ENCODE measurements at places on chromosomes 11 and 22. TPM values are rescaled to one million over a fixed set of nuclear protein-coding genes. Genes with fewer than 3 reads are reported as not detected.
A peak's percentile ranks its signal among the peaks of the same experiment; 100 is the strongest.

Gene TREH
- total RNA-seq, result not detected

Gene VWCE
- 0.76 TPM for total RNA-seq

Gene DEUP1
- total RNA-seq, result not detected

Gene CELSR1
- 9.0 TPM for total RNA-seq

Gene LARGE1
- total RNA-seq, result 22.2 TPM

Gene TEX12
- total RNA-seq, result not detected

Gene CBLIF
- total RNA-seq, result not detected

Gene E2F8
- 0.82 TPM for total RNA-seq

- H3K27me3 ChIP-seq, result no peaks in the 10 kb centered on the region
- H3K36me3 ChIP-seq, result no peaks in the 10 kb centered on the region
- peaks cover 35% of the 10 kb centered on the region for H3K4me1 ChIP-seq
- no peak for DNase-seq
- no peak overlapping the region for H3K27ac ChIP-seq
These were observed 2.9 kb downstream of the ALDH3B1 start for GRCh38 chr11:68012843-68013610.

GRCh38 chr22:39527481-39527961 lies 5.0 kb downstream of the RPS19BP1 start:
- peaks cover 91% of the 10 kb centered on the region for H3K4me1 ChIP-seq
- peak overlapping the region; percentile 85 for H3K27ac ChIP-seq
- H3K27me3 ChIP-seq, result no peaks in the 10 kb centered on the region
- DNase-seq, result no peak
- H3K36me3 ChIP-seq, result peaks cover 74% of the 10 kb centered on the region

- no peaks in the 10 kb centered on the region for H3K4me1 ChIP-seq
- H3K27ac ChIP-seq, result no peak overlapping the region
- no peak overlapping the region for H3K4me3 ChIP-seq
- no peaks in the 10 kb centered on the region for H3K36me3 ChIP-seq
- no peak for DNase-seq
- H3K27me3 ChIP-seq, result peaks cover 12% of the 10 kb centered on the region
These were observed 25.8 kb upstream of the PPFIA1 start for GRCh38 chr11:70244698-70245097.

- H3K27ac ChIP-seq, result no peak overlapping the region
- no peaks in the 10 kb centered on the region for H3K27me3 ChIP-seq
- no peaks in the 10 kb centered on the region for H3K36me3 ChIP-seq
- no peak overlapping the region for H3K4me3 ChIP-seq
- DNase-seq, result no peak
These were observed 16.3 kb upstream of the OPCML start for GRCh38 chr11:133548641-133549040.

- no peak overlapping the region for H3K4me3 ChIP-seq
- no peaks in the 10 kb centered on the region for H3K36me3 ChIP-seq
These were observed 1499.3 kb downstream of the TBC1D22A start for GRCh38 chr22:48261706-48262105.

DNA sequence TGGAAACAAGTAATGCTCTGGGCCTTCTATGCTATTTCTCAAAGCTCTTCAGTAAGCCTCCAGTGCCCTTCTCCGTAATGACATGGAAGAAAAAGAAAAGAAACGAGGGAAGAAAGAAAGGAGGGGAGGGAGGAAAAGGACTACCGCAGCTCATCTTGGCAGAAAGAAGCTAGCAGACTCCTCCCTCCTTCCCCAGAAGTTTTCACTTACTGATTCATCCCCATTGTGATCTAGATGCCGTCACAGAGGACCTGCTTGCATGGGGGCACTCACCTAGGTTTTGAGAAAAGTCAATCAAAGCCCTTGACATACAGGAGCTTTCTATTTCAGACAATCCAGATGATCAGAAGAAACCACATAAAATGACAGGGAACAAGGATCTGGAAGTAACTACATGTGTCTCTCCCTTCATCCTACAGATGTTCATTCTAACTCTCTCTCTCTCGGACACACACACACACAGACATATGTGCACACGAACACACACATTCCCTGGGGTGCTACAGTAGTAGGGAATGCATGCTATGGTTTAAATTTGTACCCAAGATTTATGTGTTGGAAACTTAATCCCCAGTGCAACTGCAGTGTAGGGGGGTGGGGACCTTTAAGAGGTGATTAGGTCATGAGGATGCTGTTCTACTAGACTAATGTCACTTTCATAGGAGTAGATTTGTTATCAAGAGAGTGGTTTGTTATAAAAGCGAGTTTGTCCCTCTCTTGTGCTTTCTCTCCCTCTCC lies 37.6 kb upstream of the RCN1 start:
- peaks cover 13% of the 10 kb centered on the region for H3K27me3 ChIP-seq
- no peak overlapping the region for H3K27ac ChIP-seq
- no peaks in the 10 kb centered on the region for H3K36me3 ChIP-seq

- DNase-seq, result no peak
- H3K4me3 ChIP-seq, result no peak overlapping the region
- no peak overlapping the region for H3K27ac ChIP-seq
- no peaks in the 10 kb centered on the region for H3K36me3 ChIP-seq
- H3K27me3 ChIP-seq, result no peaks in the 10 kb centered on the region
These were observed 628.1 kb downstream of the METTL15 start for GRCh38 chr11:28736256-28736655.

- H3K27ac ChIP-seq, result no peak overlapping the region
- H3K27me3 ChIP-seq, result no peaks in the 10 kb centered on the region
- no peaks in the 10 kb centered on the region for H3K4me1 ChIP-seq
- no peak for DNase-seq
These were observed 492.6 kb upstream of the CADM1 start for GRCh38 chr11:115996808-115997188.

DNA sequence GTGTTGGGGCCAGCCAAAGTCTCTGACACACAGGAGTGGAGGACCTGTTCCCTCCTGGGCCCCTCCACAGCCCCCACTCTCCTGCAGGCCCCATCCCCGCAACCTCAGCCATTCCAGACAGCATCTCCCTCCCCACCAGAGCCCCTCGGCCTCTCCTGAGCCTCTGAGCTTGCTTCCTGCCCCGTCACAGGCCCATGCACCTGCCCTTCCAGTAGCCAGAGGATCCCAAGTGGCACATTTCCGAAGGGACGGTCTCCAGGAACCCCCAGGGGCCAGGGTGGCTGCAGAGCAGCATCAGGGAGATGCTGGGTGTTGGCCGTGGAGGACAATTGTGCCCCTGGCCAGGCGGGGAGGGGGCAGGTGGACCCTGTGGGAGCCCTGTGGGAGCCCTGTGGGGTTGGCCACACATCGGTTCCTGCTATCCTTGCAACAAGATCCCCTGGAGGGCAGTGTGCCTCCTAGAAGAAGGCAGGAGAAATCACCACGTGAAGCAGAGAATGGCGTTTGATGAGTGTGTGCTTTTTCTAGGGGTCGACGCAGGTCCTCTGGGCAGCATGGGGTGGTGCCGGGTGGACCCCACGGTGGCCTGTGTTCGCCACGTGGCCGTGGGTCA lies 45.3 kb upstream of the PPARA start:
- H3K27ac ChIP-seq, result no peak overlapping the region
- DNase-seq, result no peak
- H3K27me3 ChIP-seq, result no peaks in the 10 kb centered on the region

- H3K27me3 ChIP-seq, result no peaks in the 10 kb centered on the region
- no peak overlapping the region for H3K27ac ChIP-seq
- H3K4me3 ChIP-seq, result no peak overlapping the region
- no peaks in the 10 kb centered on the region for H3K36me3 ChIP-seq
- DNase-seq, result no peak
- no peaks in the 10 kb centered on the region for H3K4me1 ChIP-seq
These were observed 183.9 kb downstream of the KIRREL3 start for GRCh38 chr11:126816645-126817044.

DNA sequence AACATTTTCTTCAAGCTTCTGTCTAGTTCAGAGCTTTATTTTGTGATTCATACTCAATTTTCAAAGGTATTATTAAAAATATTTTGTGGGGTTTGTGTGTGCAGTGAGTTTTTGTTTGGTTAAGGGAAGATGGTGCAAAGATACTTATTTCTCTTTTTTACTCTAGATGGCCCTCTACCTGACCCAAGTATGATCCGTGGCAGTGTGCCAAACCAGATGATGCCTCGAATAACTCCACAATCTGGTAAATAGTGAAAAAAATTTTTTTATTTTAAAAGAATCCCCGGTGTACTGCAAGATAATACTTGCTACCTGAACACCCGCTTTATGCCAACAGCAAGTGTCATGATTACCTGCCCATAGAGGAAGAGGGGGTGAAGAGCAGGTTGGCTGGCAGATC lies 54.2 kb downstream of the EP300 start:
- peaks cover 89% of the 10 kb centered on the region for H3K36me3 ChIP-seq
- H3K27me3 ChIP-seq, result no peaks in the 10 kb centered on the region
- no peak for DNase-seq
- H3K4me3 ChIP-seq, result no peak overlapping the region
